ENCODE measurements at places on chromosomes 6 and 20.

GRCh38 chr20:50883856-50884255 lies 47.4 kb downstream of the ADNP start:
- DNase-seq = no peak

- no peak for DNase-seq
Observed at GRCh38 chr6:53529324-53530036, 15.4 kb downstream of the GCLC start.

- DNase-seq = no peak
Observed at GRCh38 chr6:136920671-136921380, 1.3 kb upstream of the SLC35D3 start.

DNA sequence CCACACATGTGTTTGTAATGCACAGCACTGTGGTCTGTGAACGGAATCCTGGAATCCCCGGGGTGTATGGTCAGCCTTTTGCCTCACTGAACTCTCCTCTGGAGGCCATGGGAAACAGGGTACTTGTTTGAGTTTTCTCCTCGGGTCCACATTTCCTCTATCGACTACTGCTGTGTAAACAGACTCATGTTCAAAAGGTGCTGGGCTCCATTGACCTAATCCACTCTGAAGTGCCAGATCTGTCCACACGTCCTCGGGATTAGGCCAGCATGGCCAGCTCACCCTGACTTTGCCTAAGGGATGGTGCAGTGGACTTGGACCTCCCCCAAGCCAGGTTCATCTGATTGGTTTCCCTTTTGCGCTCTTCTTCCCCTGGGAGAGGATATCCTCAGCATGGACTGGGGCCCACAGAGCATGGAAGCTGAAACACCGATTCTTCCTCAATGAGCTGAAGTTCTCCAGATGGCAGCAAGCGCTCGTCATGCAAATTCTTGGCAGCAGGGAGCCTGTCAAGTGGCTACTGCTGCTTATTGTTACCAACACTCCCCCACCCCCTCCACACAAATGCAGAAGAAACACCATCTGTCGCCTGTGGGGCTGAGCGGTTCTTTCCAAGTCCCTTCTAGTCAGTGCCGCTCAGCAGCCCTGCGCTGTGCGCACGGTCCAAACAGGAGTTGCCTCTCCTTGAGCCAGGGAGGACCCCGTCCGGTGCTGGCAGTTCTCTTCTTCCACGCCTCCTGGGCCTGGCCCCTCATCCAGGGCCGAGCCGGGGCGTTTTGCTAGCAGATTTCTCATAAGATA lies 292.6 kb upstream of the MARCKS start:
- no peak for DNase-seq

DNA sequence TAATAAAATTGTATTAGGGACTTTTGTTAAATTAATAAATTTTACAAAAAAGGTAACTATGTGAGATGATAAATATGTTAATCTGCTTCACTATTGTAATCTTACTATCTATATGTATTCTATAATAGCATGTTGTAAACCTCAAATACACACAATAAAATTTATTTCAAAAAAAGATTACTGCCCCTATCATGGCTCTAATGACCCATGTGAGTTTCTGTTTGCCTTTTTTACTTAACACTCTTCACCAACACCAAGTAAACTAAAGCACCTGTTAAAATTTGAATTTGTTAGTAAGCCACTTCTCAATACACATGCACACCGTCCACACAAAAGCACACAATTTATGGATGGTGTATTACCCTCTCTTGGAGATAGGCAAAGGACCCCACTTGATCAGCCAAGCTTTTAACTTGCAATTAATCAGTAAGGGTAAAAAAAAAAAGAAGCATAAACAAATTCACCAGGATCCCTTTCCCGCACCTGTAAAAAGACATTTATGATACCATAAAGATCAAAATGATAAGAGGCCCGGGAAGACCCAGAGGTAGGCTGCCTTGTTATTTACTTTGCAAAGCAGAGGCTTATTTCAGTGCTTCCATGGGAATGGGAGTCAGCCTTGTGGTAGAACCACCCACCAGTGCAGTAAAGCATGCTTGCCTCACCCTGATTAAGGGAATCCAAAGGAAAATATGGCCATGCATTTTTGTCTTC lies 28.6 kb upstream of the PKHD1 start:
- DNase-seq = no peak

GRCh38 chr6:169310983-169311382 lies 57.3 kb upstream of the THBS2 start:
- DNase-seq = no peak

- DNase-seq = no peak
Observed at GRCh38 chr6:170456886-170457698, 96.0 kb downstream of the PSMB1 start.

GRCh38 chr6:157550114-157550989 lies 169.4 kb downstream of the ZDHHC14 start:
- no peak for DNase-seq

DNA sequence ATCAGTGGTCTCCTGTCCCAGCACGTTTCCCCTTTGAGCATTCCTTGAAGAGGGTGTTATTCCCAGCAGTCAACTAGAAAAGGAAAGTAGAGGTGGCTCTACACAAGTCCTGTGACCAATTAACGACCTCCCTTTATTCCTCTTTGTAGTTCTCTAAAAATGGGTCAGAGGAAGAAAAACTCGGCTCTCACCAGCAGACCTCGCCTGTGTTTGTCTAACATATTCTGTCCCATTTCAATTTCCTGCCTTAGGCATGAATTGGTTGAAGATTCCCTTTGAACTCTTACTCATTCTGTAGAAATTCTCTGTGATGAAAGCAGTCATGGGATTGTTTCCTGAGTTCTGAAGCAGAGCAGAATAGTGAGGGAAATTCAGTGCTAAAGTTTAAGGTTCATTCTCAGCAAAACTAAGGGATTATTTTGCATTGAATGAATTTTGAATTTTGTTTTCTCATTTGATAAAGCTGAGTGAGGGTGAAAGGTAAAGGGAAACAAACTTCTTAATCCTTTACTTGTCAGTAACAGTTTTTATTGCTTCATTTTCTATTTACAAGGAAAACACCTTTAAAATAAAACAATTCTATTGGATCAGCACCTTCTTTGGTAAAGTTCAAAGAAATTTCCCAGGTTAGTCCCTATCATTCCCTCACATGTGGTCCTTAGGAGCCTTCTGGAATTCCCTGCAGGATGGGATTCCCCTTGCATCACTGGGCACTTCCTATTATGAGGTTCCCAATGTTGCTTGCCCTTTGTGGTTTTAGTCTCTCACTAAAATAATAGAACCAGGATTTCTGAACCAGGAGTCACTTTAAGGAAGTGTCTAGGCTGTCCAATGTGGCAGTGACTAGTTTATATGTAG lies 105.8 kb downstream of the SLX4IP start:
- no peak for DNase-seq

GRCh38 chr6:83781506-83781905 lies 71.7 kb upstream of the RIPPLY2 start:
- DNase-seq = no peak

DNA sequence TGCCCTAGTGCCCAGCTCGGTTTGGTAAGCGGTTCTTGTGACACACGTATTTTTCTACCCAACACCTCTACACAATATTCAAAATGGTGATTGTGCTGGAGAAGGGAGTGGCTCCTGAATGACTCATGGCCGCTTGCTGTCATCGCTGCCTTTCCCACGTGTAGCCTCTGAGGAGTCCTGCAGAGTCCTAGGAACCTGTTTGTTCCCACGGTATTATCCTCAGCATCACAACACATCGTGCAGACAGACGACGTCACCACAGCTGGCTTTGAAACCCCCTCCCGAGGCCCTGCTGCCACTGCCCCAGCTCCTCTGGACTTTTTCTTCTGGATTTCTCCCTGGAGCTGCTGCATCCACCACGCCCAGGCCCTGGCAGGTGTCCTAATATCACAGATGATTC lies 353.5 kb downstream of the SMOC2 start:
- DNase-seq = no peak

DNA sequence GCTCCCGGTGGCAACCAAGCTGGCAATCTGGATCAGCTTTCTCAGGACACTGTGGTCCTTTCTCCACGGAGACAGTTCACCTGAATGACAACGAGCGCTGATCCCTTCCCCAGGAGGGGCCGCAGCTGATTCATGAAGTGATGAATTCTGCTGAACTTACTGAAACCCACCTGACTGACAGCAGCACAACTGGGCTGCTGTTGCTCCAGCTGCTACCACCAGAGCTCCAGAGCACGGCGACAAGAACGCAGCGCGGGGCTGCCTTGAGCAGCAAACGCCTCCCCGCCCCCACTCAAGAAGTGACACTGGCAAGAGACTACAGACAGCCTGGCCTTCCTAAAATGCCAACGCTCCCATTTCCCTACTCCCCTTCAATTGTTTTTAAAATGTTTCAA lies 10.0 kb downstream of the PXDC1 start:
- DNase-seq = no peak

DNA sequence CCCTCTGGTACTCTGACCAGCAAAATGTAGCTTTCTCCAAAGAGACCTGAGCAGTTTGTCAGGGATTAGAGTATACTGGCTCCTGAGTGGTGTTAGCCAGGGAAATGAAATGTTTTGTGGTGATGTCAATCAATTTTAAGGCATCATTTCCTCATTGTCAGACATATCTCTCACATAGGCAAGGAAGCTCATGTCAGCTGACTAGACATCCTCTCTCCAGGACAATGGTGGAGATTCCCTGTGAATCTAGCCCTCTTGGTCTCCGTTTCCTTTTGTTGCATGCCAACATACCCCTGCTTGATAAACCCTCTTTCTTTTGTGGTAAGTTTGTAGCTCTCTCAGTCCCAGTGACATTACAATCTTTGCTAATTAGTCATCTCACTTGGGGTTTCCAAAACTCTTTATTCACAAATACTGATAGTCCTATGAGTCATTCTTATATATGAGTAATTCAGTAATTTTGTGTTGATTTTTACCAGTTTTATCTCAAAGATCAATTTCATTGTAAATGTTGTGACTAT lies 135.6 kb upstream of the PTPRK start:
- DNase-seq = no peak
